Activated CD4-positive, alpha-beta T cell treated with anti-CD3 and anti-CD28 coated beads, Interleukin-2, Interleukin-6, amounts not matched to agents 100 ng/mL and 50 ng/mL, durations not matched to agents 16 hours and 8 hours (primary cell): ENCODE measurements at places on chromosomes 2 and 18.

DNA sequence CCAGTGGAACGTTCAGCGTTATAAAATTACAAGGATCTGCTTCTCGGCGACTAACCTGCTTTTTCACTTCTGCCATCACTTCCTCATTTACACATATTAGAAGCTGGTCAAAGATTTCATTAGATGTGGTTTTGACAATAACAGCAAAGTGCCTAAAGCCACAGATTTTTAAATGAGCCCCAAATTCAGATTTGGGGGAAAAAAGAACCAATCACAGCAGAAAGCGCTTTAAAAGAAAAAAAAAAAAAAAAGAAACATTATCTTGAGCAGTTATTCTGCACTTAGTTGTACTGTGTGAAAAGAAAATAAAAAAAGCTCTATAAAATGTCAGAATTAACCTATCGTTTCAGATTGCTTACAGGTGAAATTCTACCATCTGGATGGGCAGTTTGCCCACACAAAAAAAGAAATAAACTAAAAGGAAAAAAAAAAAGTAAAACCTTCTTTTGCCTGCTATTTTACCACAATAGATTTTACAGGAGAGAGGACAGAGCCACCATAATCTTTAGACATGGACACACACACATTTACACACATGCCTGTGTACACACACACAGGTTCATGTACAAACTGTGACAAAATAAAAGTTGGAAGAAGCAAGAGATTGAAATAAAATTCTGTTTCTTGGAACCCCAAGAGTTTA, 167.2 kb downstream of the TCF4 start:
- DNase-seq: no peak

GRCh38 chr18:80159713-80160636, 50.9 kb downstream of the ADNP2 start:
- peak; percentile 44 for DNase-seq

DNA sequence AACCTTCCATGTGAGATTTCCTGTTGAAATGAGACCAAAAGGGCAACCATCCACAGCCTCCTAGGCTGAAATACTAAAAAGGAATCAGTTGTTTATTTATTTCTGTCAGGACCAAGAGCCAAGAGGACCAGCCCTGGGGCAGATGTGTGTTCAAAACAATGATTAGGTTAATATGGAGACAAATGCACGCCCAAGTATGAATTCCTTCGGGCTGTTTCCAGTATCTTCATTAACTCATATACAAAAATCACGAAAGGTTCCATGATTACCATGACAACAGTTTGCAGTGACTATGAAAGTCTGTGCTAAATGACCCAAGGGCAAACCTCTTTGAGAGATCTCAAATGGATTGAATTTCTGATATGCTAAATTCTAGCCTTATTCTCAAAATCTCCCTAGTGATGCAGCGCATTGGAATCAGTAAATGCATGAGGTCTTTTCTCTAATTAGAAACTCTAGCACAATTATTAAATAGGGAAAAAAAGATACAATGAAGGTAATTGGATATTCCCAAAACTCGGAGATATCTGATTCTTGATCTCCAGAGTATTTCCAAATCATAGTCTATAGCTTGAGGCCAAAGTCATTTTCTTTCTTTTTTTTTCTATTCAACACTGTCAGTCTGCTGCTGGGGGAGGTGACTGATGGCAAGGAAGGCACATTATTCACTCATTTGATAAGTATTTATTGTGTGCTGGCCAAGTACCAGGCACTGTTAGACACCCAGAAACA, 35.6 kb downstream of the VIT start:
- DNase-seq: no peak

DNA sequence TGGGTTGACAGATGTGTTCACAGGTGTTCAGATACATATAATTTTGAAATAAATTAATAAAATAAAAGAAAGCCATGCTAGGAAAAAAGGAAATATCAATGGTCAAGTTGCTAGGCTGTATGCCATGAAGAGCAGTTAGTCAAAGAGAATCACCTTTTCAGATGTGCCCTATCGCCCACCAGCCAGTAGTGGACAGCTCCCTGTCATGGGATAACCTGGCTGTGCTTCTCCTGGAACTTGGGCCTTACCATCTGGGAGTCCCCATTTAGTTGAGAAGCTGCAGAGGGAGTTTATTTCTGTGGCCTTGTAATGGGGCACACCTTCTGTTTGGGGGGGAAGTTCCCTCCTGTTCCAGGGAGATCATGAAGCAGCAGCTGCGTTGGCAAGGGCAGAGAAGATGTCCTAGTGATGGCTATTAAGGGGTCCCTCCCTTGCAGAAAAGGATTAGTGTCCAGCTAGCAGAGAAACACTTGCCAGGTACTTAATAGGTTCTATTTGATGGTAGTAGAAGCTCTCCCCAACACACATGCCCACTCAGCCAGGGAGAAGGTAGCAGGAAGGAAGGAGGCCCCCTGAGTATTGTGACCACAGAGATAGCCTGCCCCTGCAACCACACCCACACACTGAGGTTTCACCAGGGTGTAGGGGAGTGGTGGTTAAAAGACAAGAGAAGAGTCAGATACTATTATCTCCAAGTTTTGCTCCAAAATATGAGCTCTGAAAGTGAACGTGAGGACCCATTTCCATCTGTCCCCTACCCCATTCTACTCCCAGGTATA, 117.7 kb downstream of the B3GNT2 start:
- DNase-seq: peak; percentile 47

- DNase-seq: peak; percentile 91
These were observed 17.3 kb upstream of the ANXA4 start for GRCh38 chr2:69724540-69725159.

- no peak for DNase-seq
These were observed 14.4 kb upstream of the SMIM21 start for GRCh38 chr18:75441896-75442295.

DNA sequence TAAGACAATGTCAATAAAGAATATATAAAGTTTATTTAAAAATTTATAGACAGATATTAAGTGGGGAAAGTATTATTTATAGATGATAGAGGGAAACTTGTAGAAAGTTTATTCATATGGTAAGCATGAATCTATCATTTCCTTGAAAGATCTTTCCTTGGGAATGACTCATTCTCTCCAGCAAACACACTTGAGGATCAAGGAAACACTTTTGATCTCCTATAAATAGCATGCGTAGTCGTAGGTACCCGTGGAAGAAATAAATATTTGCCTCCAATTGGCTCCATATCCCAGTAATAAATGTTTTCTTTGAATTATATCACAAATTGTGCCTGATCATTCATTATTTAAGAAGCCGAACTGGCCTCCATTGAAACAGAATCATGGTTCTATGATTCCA, 483.4 kb downstream of the RNF144A start:
- DNase-seq: no peak

- no peak for DNase-seq
These were observed 944.9 kb upstream of the ZEB2 start for GRCh38 chr2:145464866-145465265.

- DNase-seq: peak; percentile 57
These were observed 33.5 kb downstream of the MGAT5 start for GRCh38 chr2:134287323-134287722.

GRCh38 chr18:37869051-37869450, 303.5 kb upstream of the CELF4 start:
- no peak for DNase-seq

- DNase-seq: peak; percentile 15
These were observed 41.1 kb downstream of the MBD2 start for GRCh38 chr18:54183390-54183789.

DNA sequence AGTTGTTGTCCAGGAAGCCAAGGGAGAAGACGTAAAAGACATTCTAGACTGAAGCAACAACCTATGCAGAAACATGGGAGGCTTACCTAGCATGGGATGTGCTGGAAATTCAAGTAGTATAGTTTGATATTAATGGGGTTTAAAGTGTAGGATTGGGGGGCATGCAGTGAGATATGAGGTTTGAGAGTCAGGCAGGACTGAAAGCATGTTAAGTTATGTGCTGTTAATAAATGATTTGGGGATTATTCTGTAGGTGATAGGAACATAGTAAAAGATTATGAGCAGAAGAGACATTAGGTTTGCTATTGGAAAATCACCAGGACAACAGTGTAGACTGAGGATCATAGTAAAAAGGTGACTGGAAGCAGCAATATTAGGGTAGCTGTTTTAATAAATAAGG, 3.2 kb downstream of the EHBP1 start:
- DNase-seq: no peak

DNA sequence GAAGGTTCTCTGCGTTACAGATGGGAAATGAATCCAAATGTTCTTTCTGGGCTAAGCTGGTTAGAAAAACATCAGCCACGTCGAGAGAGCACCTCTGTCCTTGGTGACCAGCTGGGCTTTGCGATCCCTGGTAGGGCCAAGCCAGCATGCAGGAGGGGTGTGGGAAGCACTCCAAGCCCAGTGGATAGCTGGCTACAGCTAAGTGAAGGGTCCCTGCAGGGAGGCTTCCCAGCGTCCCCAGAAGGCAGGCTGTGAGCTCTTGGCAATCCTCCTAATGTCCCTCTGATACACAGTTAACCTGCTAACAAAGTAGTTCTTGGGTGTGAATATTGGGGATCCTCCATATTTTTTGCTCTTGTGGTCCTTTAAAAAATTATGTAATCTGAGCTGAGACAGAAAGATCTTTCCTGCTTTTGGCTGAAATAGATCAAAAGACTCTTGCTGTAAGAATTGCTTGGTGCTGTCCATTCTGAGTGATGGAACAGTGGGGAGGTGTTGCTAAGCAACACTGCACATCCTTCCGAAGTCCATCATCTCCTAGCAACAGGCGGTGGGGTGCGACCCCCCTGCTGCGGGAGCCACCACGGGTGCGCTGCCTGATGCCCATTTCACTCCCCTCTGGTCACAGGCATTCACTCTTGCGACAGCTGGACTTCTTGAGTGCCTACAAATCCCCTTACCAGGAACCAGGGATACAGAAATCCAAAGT, 88.5 kb upstream of the UXS1 start:
- no peak for DNase-seq

- DNase-seq: no peak
These were observed 5.1 kb upstream of the TTR start for GRCh38 chr18:31586616-31587015.

DNA sequence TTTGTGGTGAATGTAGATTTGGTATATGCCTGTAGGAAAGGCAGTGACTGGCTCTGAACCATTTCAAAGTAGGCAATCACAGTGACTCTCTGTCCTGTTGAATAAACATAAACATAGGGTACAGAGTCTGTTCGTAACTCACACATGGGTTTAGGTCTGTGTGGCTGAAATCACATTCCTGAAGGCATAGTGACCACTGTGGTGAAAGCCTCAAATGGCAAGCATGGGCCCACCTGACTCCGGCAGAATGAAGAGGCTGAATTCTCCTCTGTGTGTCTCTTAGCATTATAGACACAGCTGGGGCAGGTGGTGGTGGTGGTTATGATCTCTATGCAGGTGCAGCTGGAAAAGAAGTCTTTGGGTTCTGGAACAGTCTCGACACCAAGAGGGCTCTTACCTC, 61.2 kb downstream of the ITGA6 start:
- DNase-seq: no peak

DNA sequence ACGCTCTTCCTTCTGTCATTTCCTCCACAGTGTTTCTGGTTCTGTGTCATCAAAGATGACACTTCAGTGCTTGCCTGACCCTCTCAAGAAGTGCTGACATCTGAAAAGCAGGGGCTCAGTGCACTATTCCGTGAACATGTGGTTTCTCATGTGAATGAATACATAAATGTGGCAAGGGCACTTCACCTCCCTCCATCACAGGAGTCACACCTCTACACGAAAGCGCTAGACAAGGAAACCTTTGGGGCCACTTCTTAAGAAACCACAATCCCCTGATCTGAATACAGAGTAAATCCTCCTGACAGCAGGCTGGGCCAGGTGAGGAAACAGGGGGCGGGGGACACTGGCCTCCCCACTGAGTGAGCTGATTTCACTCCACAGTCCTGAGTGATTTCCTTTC, 145.8 kb upstream of the ACAA2 start:
- peak; percentile 40 for DNase-seq

DNA sequence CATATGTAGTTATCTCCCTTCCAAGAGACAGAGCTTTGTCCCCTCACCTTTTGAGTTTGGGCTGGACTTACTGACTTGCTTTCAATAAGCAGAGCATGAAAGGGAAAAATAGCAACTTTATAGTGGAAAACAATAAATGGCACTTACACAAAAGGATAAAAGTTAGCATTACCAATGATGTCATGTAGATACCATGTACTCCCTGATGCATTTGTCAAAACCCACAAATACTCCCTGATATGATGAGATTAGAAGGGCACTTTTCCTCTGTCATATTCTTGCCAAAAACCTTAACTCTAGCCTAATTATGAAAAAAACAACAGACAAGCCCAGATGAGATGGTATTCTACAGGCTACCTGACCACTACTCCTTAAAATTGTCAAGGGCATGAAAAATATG, 16.0 kb downstream of the HIBCH start:
- no peak for DNase-seq

GRCh38 chr2:47422016-47422415, 19.1 kb downstream of the MSH2 start:
- DNase-seq: no peak

DNA sequence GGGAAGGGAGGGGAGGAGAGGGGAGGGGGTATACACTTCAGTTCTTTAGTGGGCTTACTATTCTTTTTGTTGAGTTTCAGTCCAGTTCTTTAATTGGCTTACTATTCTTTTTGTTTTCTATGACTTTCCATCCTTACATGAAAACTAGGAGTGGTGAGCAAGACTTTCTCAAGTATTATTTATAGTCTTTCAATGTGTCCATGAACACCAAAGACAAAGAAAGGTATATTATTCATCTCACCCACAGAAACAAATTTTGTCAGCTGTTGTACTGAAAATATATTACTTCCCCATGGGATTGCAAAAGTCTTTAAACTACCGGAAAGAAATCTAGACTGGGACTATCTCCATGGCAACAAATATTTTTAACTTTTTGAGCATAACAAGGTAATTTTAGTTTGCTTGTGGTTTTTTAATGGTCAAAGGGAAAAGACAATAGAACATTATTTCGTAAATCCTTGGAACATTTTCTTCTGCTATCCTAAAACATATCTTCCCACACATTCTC, 17.6 kb downstream of the ADAM17 start:
- no peak for DNase-seq

DNA sequence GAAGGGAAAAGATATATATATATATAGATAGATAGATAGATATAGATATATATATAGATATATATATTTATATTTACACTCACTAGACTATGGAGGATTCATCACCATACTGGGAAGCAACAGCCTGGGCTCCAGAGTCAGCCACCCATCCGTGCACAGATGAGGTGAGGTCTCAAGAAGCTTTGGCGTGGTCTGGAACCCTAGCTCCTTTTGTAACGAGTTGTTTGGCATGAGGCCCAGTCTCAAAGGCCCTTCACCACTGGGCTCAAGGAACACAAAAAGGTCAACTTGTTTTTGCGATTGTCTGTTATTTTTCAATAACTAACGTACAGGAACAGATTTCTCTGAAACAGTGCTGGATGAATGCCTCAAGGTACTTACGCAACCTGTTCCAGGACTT, 448.7 kb downstream of the CMPK2 start:
- DNase-seq: no peak

DNA sequence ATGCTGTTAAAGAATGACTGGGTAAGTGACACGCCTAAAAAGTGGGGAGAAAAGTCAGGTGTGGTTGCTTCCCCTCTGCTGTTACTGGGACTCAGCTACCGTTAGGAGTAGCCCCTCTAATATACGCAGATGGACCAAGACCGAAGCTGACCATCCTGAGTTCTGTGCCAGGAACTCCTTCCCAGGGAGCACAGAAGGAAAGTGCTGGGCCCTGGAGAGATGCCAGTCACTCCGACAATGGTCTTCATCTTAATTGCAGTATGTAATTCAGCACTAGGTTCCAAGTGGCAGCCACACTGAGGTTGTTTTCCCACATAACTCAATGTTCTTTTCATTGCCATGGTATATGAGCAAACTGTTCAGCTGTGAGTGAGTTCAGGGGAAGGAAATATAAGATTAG, 19.6 kb upstream of the TMEM200C start:
- no peak for DNase-seq
